ENCODE measurements at places on chromosomes 16 and 17.

DNA sequence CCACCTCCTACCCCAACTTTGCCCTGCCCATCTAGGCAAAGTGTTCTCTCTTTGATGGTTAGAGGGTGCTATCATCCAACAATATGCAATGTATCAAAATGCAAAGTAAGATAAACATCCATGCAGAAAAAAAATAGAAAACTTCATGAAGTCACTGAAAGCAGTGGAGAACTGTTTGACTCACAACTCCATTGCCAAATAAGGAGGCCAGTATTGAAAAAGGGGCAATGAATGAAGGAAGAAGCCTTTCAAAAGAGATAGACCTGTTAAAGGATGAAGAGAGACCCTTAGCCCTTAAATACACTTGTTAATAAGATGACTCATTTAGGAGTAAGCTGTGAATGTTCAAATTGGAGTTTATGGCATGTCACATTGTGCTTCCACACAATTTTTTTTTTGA is 13.0 kb downstream of the FA2H start:
- no peak for DNase-seq

DNA sequence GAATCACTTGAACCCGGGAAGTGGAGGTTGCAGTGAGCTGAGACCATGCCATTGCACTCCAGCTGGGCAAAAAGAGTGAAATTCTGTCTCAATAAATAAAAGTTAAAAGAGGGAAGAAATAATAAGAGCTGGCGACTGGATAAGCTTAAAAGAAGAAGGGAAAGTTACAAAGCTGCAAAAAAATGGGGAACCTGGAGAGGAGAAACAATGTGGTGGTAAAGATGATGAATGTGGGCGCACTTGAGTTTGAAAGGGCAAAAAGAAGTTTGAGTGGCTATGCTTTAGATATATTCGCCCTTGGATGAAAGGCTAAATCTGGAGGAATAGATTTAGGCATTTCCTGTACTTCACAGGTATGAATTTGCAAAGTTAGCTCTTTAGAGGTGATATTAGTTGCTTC is 53.0 kb upstream of the YPEL2 start:
- no peak for DNase-seq

DNA sequence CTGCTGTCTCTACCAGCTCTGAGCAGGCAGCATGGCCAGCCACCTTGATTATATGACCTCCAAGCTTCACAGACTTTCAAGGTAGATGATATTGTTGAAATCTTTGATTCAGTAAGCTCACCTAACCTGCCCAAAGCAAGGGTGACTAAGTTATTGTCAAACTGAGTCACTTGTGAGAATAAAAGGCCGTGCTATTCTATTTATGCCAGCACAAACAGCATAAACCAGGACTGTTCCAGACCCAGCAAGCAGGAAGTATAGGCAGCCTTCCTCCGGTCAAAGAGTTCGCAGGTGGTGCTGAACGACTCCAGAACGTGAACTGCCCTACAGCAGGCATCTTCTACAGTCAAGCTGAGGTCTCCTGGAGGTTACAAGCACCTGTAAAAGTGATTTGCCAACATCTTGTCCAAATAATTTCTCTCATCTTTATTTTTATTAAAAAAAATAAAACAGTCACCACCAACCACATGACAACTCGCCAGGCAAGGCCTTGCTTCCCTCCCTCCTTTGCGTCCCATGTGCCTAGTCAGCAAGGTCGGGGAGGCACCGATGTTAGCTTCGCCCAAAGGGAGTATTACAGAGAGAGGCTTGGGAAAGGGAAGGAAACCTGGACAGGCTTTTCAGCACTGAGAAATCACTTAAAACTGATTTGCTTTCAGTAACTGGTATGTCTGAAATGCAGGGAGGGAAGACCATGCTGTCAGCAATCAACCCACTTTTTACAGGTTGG is 10.8 kb downstream of the ARL2BP start:
- no peak for DNase-seq

GRCh38 chr16:11078812-11079459 is 134.6 kb downstream of the CLEC16A start:
- no peak for DNase-seq

GRCh38 chr17:76682296-76682695 is 28.5 kb downstream of the MXRA7 start:
- no peak for DNase-seq

DNA sequence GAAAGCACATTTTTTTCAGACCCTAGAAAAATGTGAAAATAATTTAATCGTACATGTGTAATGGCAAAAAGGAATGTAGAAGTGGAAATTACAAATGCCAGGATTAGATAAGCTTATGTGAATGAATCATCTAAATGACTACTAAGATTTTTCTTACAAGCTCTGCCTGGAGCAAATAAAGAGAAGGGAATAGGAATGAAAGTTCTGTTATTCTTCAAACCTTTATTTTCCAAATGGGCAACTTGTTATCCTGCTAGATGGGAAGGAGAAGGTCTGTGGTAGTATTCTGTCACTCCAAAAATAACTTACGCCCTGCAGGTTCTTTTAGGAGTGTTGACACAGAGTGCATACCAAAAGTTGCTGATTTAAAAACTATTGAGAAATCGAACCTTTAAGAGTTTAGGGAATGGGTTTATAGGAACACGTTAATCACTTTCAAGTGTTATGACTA is 9.7 kb downstream of the CTCF start:
- DNase-seq, result no peak

DNA sequence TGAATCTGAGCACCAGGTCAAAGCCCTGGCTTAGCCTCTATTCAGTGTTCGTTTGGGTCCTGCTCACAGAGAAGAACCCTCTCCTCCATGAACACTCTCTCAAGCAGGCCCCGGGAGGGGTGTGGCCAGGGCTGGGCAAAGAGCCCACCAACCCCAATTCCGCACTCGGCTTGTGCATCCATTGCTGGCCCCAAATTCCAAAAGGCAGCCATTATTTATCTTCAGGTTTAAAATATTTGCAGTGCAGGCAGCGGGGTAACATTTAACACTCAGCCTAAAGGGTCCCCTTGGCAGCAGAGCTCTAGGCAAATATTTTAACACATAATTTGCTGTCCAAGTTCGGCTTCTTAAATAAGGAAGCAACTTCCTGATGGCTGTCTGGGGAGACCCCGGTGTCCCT is 115.7 kb downstream of the ZNF423 start:
- DNase-seq, result no peak

DNA sequence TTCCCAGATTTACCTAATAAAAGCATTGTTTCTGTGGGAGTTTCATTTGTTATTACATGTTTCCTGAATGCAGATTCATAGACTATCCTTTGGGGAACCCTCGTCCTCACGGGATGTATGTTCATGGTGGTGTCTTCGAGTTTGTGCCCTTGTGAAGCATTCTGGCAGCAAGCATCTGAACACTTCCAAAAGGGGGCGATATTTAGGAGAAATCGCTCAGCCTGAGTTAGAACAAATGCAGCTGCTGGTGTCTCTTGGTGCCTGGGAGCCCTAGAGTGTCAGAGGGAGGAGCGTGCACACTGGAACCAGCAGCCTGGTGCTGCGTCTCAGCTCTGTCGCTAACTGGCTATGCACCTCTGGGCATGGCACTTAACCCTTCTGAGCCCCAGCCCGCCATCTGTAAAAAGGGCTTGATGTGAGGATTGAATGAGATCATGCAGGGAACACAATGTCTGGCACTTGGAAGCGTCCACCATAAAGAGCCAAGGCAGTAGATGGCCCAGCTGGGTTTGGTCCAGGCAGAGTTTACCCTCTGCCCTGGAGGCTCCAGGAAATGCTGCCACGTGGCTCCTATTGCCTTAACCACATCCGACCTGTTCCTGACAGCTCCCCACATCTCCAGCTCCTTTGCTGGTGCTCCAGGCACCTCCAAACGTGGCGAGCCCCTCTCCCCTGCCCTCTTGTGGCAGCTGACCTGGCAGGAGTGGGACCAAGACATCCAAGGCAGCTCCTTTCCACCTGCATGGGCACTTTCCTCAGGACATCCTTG is 25.0 kb upstream of the C16orf78 start:
- DNase-seq, result no peak

- no peak for DNase-seq
Observed at GRCh38 chr16:84786605-84787262, 33.1 kb upstream of the CRISPLD2 start.

All from pulmonary artery endothelial cell (primary cell).